ENCODE measurements at places on chromosomes 12 and 14. TPM values are rescaled to one million over a fixed set of nuclear protein-coding genes. Genes with fewer than 3 reads are reported as not detected.
A peak's percentile ranks its signal among the peaks of the same experiment; 100 is the strongest.

DNA sequence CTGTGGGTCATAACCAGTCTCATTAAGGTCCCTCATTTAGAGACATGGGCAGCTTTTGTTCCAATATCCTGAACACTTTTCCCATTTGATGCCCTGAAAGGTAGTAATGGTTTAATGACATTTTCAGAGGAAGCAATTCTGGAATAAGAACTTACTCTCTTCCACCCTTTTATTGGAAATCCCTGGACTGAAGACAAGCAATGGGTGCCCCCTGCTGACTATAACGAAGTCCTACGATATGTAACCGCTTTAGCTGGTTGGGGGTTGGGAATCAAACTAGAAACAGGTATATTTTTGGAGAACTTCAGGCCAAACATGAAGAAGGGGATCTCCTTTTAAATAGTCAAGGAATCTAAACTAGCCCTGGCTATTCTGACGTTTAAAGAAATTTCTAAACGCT, 20.5 kb downstream of the SARNP start:
- no peak overlapping the region for H3K27ac ChIP-seq
- DNase-seq, result no peak
- no peak overlapping the region for H3K4me3 ChIP-seq
- peaks cover 89% of the 10 kb centered on the region for H3K36me3 ChIP-seq
- H3K27me3 ChIP-seq, result no peaks in the 10 kb centered on the region
- H3K4me1 ChIP-seq, result no peaks in the 10 kb centered on the region

DNA sequence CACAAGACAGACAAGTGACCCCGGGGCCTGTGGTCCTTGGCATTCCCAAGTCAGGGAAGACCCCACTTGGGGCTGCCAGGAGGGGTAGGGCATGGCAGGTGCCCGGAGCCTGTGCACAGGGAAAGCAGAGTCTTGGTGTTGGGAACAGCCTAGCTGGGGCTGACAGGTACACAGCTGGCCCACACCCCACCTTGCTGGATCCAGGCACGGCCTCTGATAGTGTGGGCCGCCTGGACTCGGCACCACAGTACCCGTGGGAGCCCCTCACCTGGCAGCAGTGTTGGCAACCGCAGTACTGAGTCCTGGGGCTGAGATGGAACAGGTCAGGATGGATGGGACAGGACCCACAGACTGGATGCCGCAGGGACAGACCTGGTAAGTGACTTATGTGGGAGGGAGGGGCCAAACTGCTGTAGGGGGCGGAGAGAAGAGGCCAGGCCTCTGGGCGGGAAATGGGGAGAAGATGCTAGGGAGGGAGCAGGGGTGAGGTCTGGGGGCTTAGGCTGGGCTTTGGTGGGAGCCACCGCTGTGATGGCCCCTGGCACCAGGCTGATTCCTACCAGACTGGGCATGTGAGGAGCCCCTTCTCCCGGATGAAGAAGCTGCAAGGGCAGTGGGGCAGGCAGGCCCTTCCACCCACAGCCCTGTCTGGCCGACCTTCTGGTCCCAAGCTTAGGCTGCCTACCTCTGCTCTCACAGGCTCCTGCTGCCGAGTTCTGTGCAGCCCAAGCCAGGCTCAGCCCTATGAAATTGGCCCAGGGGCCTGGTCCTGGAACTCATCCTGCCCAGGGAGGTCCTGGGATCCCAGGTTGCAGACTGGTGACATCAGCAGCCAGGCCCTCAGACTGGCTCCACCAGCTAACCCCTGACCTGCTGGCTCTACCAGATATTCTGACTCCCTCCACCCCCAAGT, at the start of gene TGM1:
Gene TGM1, minus strand, starts transcription at position 357 of the 913 bp plus-strand sequence. CDS start 825 bp downstream, outside the sequence.
- no peak within 1 kb of the TSS for H3K27ac ChIP-seq
- H3K36me3 ChIP-seq, result no peaks in the 10 kb centered on the region
- H3K4me1 ChIP-seq, result peaks cover 8% of the 10 kb centered on the region
- H3K4me3 ChIP-seq, result no peak within 1 kb of the TSS

DNA sequence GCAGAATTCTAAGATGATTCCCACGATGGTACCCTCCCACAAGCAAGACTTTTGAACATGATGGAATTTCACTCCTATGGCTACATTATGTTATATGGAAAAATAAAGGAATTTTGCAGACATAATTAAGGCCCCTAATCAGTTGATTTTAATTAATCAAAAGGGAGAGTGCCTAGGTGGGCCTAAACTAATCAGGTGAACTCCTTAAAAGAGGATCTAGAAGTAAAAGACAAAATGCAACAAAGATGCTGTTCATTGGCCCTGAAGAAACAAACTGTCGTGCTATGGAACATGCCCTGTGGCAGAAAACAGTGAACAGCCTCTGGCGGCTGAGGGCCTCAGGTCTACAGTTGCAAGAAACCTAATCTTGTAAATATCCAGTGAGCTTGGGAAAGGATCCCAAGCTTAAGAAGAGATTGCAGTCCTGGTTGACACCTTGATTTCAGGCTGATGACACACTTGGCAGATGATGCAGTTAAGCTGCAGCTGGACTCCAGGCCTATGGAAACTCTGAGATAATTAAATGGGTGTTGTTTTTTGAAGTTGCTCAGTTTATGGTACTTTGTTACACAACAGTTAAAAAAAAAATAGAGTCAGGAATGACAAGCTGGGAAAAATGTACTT, 13.8 kb downstream of the TMCC3 start:
- H3K36me3 ChIP-seq, result no peaks in the 10 kb centered on the region
- H3K27me3 ChIP-seq, result no peaks in the 10 kb centered on the region
- no peak for DNase-seq
- no peak overlapping the region for H3K27ac ChIP-seq
- peaks cover 7% of the 10 kb centered on the region for H3K4me1 ChIP-seq

DNA sequence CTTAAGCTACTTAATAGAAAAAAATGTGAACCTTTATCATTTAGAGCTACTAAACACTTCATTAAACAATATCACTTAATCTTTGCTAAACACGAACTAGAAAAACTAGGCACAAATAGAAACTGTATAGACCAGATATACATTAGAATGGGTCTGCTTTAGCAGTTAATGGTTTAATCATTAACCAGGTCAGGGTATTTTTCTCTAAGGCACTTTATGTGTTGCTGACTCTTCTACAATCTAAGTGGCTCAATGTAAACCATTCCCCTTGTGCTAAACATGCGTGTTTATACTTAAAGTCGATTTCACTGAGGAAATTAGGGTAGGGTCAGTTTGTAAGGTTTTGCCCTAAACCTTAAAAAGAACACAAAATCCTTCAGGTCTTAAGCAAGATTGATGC, 29.7 kb downstream of the TMCC3 start:
- H3K36me3 ChIP-seq, result no peaks in the 10 kb centered on the region
- H3K4me3 ChIP-seq, result no peak overlapping the region
- DNase-seq, result no peak
- peaks cover 29% of the 10 kb centered on the region for H3K4me1 ChIP-seq

DNA sequence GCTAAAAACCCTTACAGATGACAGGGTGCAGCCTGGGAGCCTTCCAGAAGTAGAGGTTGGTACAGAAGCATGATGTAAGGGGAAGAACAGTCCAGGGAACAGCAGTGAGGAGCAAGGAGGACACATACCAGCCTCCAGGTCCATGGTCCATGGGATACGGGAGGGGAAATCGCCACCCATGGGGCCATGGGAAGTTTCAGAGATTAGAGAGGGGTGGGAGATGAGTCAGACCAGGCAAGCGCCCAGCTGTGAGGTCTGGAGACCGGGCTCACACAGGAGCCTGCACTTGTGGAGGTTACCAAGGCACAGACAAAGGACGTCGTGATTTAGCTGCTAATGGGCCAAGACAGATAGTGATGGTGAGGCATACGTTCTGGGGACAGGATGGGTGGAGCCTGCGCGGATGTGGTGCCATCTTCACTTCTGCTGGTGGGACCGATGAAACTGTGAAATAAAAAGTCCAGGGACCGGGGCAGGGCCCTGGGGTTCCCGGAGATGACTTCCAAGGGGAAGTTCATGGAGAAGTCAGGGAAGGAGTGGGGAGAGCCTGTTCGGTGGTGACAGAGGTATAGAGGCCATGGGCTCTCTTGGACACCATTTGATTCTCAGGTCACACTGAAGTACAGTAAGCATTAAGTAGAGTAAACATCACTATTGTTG, 17.7 kb upstream of the LRP1-AS start:
- H3K27ac ChIP-seq, result peak overlapping the region; percentile 38
- H3K4me3 ChIP-seq, result no peak overlapping the region
- H3K36me3 ChIP-seq, result peaks cover 94% of the 10 kb centered on the region
- no peak for DNase-seq
- H3K27me3 ChIP-seq, result no peaks in the 10 kb centered on the region

- no peak overlapping the region for H3K27ac ChIP-seq
- no peaks in the 10 kb centered on the region for H3K36me3 ChIP-seq
- H3K4me1 ChIP-seq, result no peaks in the 10 kb centered on the region
- DNase-seq, result no peak
- no peak overlapping the region for H3K4me3 ChIP-seq
Observed at GRCh38 chr14:59739794-59740193, 130.8 kb downstream of the RTN1 start.

DNA sequence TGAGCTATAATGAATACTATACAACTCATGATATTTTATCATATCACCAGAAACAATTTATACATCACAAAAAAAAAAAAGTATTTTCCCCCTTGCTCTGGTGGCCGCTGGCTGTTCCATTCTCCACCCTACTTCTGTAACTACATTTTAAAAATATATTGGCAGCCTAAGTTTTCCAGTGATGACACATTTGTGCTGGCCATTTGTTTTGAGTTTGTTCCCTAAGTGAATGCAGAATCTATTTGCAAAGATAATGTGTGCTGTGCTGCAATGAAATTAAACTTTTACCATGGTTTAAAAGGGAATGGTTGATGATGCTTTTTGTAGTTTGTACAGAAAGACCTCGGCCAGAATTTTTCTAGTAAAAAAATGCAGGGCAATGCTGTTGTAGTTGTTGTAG, 1092.8 kb downstream of the TMTC2 start:
- H3K4me1 ChIP-seq, result no peaks in the 10 kb centered on the region
- no peaks in the 10 kb centered on the region for H3K36me3 ChIP-seq
- no peak overlapping the region for H3K27ac ChIP-seq
- no peaks in the 10 kb centered on the region for H3K27me3 ChIP-seq

The HCAR2 gene
- not detected for total RNA-seq

GRCh38 chr12:122489038-122489437, 11.7 kb downstream of the ZCCHC8 start:
- H3K27ac ChIP-seq, result no peak overlapping the region
- H3K4me3 ChIP-seq, result no peak overlapping the region
- H3K36me3 ChIP-seq, result peaks cover 85% of the 10 kb centered on the region
- H3K27me3 ChIP-seq, result no peaks in the 10 kb centered on the region
- H3K4me1 ChIP-seq, result no peaks in the 10 kb centered on the region
- DNase-seq, result no peak

The KRT3 gene
- 0.08 TPM for total RNA-seq

GRCh38 chr12:13154831-13155230, 41.7 kb upstream of the EMP1 start:
- no peaks in the 10 kb centered on the region for H3K27me3 ChIP-seq
- H3K27ac ChIP-seq, result no peak overlapping the region
- H3K4me1 ChIP-seq, result no peaks in the 10 kb centered on the region
- no peak overlapping the region for H3K4me3 ChIP-seq

GRCh38 chr14:66413901-66414300, 72.3 kb upstream of the CCDC196 start:
- DNase-seq, result no peak
- H3K36me3 ChIP-seq, result no peaks in the 10 kb centered on the region
- no peak overlapping the region for H3K4me3 ChIP-seq
- H3K4me1 ChIP-seq, result no peaks in the 10 kb centered on the region

DNA sequence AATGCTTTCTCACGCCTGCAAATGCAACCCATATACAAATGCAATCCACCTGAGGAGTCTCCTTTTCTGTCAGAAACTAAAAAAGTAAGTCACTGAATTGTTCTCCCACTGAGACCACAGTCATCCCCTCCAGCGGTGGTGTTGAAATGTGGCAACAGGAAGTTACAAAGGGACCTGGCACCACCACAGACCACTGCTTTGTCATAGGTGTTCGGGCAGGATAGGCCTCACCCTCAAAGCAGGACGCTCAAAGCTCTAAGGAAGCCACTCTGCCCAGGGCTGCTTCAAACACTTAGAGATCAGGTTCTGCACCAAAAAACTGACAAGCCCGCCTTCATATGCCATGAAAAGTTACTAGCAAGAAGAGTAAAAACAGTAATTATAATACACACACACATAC, 11.3 kb downstream of the PHLDA1 start:
- H3K4me3 ChIP-seq, result no peak overlapping the region
- H3K36me3 ChIP-seq, result no peaks in the 10 kb centered on the region
- DNase-seq, result peak; percentile 82
- H3K27me3 ChIP-seq, result no peaks in the 10 kb centered on the region

DNA sequence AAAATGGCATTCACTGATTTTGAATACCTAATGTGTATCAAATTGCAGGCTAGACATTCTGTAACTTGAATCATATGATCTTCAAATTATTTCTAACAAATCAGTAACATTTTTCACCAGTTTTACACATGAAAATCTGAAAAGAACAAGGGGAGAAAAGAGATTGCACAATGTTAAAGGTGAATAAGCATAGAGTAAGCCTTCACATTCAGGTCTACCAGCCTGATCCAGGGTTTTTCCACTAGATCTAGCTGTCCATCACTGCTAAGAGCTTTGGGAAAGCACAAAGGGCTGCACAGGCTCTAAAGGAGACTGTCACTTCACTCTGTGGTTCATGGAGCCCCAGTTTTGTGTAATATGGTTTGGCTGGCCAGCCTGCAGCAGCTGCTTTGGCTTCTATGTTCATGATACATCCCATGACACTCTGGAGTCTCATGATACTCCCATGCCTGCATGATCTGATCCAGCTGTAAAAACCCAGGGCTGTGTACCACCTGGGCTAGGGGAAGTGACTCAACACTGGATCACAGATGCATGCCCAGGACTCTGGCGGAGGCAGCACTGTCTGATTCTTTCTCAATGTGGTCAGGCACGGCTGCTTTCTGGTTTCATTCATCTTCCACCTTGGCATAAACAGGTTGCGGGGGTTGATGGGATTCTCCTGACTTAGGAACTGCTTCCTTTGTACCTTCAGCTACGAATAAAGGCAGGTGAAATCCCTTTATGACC, 859.7 kb downstream of the GALC start:
- no peaks in the 10 kb centered on the region for H3K27me3 ChIP-seq
- H3K36me3 ChIP-seq, result no peaks in the 10 kb centered on the region
- H3K27ac ChIP-seq, result no peak overlapping the region

DNA sequence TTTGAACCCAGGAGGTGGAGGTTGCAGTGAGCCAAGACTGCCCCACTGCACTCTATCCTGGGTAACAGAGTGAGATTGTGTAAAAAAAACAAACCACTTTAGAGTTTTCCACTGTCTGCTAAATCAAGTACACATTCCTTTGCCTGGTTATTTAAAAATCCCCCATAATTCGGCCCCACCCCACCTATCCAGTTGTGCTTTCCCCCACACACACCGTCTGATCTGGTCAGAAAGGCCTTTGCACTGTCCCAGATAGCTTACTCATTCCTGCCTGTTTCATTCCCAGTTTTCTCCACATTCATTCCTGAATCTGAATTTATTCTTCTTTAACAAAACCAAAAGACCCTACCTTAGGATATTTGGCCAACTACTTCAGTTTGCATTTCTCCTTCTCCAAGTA, 29.5 kb downstream of the NINJ2 start:
- H3K27me3 ChIP-seq, result no peaks in the 10 kb centered on the region
- H3K4me3 ChIP-seq, result no peak overlapping the region
- H3K27ac ChIP-seq, result no peak overlapping the region
- DNase-seq, result no peak

The CCDC184 gene
- total RNA-seq, result 11.9 TPM

GRCh38 chr12:75917083-75917482, 114.5 kb downstream of the PHLDA1 start:
- H3K36me3 ChIP-seq, result no peaks in the 10 kb centered on the region
- no peak overlapping the region for H3K27ac ChIP-seq
- no peak overlapping the region for H3K4me3 ChIP-seq
- no peaks in the 10 kb centered on the region for H3K27me3 ChIP-seq

The SLCO1B3 gene
- total RNA-seq, result not detected

- H3K27ac ChIP-seq, result no peak within 1 kb of the TSS
- peaks cover 10% of the 10 kb centered on the region for H3K4me1 ChIP-seq
- peaks cover 64% of the 10 kb centered on the region for H3K27me3 ChIP-seq
Observed at GRCh38 chr14:25049568-25050268, at the start of gene STXBP6. Gene STXBP6, minus strand, starts transcription at chr14:25050147. Its CDS starts 75,329 bp downstream, at chr14:24974818.
